ENCODE measurements at places on chromosomes 2 and 18.

GRCh38 chr18:47577520-47577919 is 326.1 kb upstream of the SKOR2 start:
- DNase-seq: no peak

GRCh38 chr2:29323961-29324360 is 208.7 kb downstream of the CLIP4 start:
- no peak for DNase-seq

GRCh38 chr18:51211552-51211951 is 14.1 kb upstream of the MEX3C start:
- no peak for DNase-seq

- peak; percentile 91 for DNase-seq
These were observed 39.5 kb downstream of the TMEM247 start for GRCh38 chr2:46518861-46519260.

GRCh38 chr2:26568076-26568890 is 72.9 kb downstream of the CIB4 start:
- no peak for DNase-seq

GRCh38 chr2:32993005-32993539 is 46.3 kb downstream of the LTBP1 start:
- DNase-seq: no peak

DNA sequence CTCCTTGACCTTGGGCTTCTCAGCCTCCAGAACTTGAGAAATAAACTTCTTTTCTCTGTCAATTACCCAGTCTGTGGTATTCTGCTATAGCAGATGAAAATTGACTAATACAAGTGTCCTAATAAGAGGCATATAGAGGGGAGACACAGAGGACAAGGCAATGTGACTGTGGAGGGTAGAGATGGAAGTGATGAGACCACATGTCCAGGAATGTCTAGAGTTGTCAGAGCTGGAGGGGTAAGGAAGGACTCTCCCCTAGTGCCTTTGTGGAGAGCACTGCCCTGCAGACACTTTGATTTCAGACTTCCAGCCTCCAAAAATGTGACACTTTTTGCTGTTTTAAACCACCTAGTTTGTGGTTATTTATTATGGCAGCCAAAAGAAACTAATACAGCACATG is 74.4 kb downstream of the ACKR3 start:
- DNase-seq: no peak

DNA sequence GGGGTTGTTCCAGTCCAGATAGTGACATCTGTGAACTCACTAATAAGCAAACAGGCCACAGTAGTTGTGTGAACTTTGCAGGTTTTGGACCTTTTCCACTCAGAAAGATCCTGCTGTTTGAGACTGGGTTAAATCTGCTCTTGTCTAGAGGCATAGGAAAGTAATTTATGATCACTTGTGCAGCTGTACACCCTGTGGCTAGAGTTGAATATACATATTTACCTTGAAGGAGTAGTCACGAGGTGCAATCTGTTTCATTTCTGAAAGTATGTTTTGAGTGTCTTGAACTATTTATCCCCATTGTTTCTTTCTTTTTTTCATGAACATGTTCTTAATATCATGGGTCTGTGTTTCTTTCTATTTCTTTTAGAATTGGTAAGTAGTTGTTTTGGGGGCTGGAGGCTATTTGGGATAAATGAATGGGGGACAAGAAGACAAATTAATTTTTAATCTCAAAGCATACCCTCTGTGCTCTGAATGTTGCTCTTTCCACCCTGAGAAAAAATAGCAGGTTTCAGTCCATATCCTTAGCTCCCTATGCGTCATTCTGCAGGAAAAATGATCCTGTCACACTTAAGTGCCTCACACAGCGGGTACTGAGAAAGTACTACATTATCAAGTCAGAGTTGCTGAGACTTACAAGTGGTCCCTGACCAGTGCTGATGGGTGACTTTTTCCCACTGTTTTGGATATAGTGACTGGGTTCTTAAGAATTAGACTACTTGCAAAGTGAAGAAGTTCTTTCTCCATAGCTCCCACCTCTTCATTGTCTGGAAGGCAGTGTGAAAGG is 28.2 kb downstream of the DCC start:
- no peak for DNase-seq

- DNase-seq: no peak
These were observed 97.5 kb upstream of the ZFP36L2 start for GRCh38 chr2:43323857-43324256.

GRCh38 chr2:23483791-23484190 is 98.8 kb downstream of the KLHL29 start:
- DNase-seq: no peak

DNA sequence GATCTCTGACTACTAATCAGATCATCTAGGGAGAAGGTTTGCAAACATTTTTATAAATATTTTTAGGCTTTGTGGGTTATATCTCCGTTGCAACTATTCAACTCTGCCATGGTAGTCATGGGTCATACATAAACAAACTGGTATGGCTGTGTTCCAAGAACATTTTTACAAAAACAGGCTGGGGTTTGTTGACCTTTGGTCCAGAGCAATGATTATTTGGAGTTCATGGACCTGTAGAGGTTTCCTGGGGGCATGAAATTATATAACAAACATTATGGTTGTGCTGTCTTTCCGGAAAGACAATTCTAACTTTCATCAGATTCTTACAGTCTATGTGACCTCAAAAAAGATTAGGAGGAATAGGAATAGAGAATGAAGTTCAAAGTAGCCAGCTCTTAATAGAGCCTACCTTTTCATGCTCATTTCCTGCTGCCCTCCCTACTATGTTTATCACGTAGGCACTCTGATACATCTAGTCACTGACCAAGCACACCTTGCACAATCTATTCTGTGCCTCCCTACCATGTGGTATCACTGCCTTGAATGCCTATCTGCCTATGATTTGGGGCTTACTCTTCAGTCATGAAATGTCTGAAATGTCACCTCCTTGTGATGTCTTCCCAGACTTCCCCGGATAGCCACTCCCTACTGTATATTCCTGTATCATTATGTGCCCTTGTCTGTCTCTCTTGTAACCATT is 102.4 kb upstream of the SCN1A start:
- DNase-seq: no peak

DNA sequence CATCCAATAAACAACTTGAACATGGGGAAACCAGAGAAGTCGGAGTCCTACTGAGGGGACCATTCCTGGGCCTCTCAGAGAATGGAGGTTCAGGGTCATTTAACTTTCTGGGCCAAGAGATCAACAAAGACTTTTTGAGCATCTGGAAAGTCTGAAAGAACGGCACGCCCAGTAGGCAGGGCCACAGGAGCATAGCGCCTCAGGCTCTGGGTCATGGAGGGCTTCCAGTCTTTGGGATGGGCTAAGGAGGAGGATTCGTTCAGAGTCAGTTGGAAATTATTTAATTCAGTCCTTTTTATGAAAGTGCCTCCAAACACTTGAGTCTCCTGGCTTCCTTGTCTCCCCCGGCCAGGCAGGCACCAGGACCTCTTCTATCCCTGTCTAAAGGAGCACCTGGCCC is 101.1 kb upstream of the GLI2 start:
- DNase-seq: no peak

DNA sequence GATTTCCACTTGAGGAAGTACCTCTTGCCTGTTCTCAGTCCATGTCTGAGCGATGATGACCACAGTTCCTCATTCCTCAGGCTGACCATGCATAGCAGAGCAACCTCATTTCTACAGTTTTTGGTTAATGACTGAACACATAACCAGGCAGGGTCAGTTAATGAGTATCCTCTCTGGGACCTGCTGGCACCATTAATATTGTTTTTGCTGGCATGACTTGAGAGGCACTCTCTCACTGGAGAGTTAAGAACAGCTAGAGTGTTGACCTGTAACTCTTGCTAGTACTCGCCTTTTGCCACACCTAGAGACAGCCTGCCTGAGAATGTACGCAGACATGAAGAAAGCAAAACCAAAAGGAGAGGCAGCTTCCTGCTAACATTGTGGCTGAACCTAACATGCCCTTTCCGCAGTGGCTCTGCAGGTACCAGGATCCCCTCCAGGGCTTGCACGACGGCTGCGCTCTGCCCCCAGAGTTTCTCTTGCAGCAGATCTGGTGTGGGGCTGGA is 23.9 kb downstream of the PECR start:
- DNase-seq: no peak

DNA sequence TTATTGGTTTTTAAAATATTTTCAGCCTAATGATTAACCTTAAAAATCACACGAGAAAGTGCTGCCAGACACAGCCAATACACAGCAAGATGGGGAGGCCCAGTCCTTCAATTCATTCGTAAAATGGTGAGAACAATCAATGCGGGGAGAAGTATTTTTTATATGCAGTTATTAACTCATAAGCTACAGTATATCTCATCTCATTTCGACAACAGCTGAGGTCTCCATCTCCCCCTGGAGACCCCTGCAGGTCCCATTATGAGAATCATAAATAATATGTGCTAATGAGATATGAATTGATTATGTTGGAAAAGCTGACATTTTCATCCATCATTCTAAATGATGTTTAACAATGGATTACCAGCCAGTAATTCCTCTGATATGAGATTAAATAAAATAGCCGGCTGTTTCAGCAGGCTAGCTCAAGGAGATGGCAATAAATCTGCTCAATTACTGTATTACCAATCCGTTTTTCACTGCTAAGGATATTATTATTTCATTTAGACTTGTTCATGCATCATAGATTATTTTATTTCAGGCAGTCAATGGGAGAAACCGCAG is 535.8 kb downstream of the GALR1 start:
- DNase-seq: no peak

DNA sequence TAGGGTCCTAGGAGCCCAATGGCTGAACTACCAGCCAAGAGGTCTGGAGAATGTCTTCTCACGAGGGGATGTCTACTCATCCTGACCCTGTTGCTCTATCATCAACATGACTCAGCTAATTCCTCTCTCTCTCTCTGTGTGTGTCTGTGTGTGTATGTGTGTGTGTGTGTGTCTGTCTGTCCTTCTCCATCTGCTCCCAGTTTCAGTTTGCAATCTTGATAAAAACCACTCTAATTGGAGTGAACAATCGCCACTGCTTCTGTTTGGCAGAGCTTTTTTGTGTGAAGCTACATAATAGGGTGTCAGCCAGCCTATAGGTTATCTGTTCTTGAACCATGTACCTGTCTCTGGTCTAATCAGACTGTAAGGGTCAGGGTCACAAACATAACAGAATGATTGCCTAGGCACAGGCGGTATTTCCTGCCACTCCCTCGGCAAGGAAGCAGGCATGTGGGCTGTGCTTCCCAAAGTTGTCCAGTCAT is 219.8 kb downstream of the SH3BP4 start:
- no peak for DNase-seq

All from cerebellar cortex (tissue), 1 donor.